ENCODE measurements at places on chromosomes 4 and X.
A peak's percentile ranks its signal among the peaks of the same experiment; 100 is the strongest.

DNA sequence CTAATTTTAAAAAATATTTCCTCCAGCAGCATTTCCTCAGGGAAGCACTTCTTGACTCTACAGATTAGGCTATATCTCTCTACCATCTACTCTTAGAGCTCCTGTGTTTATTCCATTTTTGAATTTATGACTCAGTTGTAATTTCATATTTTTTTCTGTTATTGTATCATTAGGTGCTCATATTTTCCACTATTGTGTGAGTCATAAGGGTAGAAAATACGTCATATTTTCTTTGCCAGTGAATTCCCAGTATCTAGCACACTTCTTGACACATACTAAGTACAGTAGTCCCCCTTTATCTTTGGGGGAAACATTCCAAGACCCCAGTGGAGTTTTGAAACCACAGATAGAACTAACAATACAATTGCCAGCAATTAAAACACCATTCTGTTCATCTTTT is 431.2 kb downstream of the GASK1B start:
- DNase-seq, result no peak

- DNase-seq, result peak; percentile 8
Observed at GRCh38 chr4:148207068-148207467, 235.1 kb downstream of the NR3C2 start.

DNA sequence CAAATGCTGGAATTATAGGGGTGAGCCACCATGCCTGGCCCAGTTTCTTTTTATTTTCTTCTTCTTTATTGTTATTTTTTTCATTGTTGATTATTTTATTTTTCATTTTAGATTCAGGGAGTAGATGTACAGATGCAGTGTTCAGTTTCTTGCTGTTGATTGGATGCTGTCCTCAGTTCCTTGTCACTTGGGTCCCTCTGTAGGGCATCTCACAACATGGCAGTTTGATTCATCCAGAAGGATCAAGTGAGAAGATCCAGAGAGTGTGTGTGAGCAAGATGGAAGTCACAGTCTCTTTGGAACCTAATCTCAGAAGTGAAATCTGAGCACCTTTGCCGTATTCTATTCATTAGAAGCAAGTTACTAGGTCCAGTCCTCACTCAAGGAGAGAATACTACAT is 20.9 kb downstream of the HMGB3 start:
- DNase-seq, result no peak

- DNase-seq, result no peak
Observed at GRCh38 chr4:165709516-165709915, 163.5 kb upstream of the TLL1 start.

- DNase-seq, result no peak
Observed at GRCh38 chr4:122635205-122635604, 14.3 kb upstream of the IL21 start.

- peak; percentile 48 for DNase-seq
Observed at GRCh38 chr4:51830156-51830720, 12.7 kb upstream of the DCUN1D4 start.

- no peak for DNase-seq
Observed at GRCh38 chrX:134780908-134781307, 122.6 kb upstream of the PLAC1 start.

DNA sequence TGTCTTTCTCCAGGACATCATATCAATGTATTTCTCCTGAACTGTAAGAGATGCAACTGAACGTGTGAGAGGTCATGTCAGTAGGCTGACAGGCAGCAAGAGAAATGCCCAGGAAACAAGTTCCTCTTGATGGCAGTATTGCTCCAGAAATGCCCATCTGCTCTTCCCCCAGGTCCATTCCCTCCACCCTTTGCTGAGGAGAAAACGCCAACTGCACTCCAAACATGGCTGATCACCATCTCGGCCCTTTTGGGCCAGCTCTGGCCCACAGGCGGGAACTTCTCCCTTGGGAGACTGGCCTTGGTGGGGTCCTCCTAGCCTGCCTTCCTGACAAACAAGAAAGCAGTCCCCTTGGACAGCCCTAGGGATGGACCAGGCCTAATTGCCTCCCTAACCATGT is 276.5 kb upstream of the AGTR2 start:
- peak; percentile 64 for DNase-seq

DNA sequence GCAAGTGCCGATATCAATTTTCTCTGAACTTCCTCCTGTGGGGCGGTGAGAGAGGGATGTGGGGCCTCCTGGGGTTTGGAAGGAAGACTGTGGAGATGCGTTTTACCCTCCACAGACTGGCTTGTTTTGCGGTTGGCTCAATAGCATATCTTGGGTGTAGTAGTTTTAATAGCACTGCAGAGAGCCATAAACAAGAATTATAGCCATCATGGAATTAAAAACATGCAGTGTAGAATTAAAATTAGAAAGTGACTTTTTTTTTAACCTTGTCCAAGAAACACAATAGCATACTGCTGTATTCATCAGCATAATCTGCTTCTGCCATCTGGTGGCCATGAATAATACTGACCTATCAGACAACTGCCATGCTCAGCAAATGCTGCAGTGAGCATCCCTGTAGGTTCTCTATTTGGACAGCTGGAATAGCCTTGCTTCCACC is 47.3 kb upstream of the SCML1 start:
- DNase-seq, result peak; percentile 69

- peak; percentile 30 for DNase-seq
Observed at GRCh38 chrX:31038575-31039326, 33.1 kb downstream of the FTHL17 start.

- DNase-seq, result no peak
Observed at GRCh38 chr4:20086067-20086798, 165.5 kb upstream of the SLIT2 start.

GRCh38 chr4:94550352-94550751 is 98.6 kb downstream of the PDLIM5 start:
- no peak for DNase-seq

DNA sequence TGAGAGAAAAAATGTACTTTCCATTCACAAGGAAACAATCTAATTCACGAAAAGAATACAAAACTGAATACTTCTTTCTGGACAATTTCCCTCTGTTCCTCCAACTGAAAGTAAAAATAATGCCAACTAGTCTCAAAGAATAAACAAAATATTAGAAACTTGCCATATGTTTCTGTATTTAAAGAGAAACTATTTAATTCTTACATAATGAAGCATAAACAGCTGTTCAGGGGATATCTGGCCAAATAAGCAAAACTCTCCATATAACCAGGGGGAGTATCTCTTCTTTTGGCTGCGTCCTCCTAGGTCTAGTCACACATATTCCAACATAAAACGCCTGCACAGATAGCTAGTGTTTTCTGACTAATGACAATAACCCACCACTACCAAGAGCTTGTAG is 805 bp downstream of the GATB start:
- no peak for DNase-seq

DNA sequence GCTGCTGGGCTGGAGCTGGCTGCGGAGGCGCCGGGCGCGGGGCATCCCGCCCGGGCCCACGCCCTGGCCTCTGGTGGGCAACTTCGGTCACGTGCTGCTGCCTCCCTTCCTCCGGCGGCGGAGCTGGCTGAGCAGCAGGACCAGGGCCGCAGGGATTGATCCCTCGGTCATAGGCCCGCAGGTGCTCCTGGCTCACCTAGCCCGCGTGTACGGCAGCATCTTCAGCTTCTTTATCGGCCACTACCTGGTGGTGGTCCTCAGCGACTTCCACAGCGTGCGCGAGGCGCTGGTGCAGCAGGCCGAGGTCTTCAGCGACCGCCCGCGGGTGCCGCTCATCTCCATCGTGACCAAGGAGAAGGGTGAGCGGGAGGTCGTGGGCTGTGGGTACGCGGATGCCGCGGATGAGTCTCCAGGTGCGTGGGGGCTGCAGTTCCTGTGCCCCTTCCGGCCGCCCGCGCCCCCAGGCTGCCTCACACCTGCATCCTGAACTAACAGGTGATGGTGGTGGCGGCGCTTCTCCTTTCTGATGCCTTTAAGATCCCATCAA is 499 bp downstream of the CYP2U1 start:
- DNase-seq, result peak; percentile 8

GRCh38 chr4:155187989-155188388 is 20.4 kb upstream of the NPY2R start:
- DNase-seq, result no peak

- peak; percentile 98 for DNase-seq
Observed at GRCh38 chrX:53186351-53186750, 38.7 kb downstream of the KDM5C start.

- DNase-seq, result peak; percentile 35
Observed at GRCh38 chr4:82381661-82382296, 8.0 kb upstream of the HNRNPD start.

GRCh38 chr4:102343964-102344519 is 1.2 kb downstream of the SLC39A8 start:
- DNase-seq, result no peak

- no peak for DNase-seq
Observed at GRCh38 chrX:66020631-66021334, 19.1 kb downstream of the VSIG4 start.

DNA sequence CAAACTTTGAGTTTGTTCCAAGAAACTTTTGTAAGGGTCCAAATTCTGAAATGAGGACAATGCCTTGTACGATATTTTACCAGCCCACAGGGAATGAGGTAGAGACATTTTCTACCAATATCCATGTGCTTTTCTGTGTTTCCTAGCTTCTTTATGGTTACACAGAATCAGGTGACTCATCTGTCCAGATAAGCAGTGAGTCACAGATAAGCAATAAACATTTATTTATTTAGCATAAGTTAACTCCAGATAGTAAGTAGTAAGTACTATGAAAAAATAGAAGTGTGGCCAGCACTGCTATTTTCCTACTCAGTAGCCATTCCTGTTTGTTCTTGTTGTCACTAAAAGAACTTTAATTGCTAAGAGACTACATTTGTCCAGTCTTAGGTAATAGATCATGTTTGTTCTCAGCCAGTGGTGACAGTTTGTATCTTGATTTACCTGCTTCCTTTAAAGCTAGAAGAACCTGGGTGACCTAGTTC is 7.4 kb downstream of the AFF1 start:
- peak; percentile 36 for DNase-seq

DNA sequence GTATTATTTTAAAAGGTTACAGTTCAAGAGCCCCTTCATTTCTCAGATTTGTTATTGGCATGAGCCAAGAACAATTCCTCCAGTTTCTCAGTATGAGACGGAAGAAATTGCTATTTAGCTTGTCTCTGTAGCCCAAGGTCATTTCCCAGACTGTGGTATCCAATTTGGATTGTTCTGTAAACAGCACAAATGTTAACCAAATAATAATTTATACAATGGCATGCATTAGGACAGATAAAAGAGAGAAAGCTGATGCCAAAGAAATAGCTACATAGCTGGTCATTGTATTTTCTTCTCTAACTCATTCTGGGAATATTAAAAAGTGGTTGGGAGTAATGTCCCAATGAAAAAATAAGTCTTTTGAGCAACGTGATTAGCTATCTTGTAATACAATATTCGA is 134.6 kb upstream of the NPY2R start:
- DNase-seq, result no peak

DNA sequence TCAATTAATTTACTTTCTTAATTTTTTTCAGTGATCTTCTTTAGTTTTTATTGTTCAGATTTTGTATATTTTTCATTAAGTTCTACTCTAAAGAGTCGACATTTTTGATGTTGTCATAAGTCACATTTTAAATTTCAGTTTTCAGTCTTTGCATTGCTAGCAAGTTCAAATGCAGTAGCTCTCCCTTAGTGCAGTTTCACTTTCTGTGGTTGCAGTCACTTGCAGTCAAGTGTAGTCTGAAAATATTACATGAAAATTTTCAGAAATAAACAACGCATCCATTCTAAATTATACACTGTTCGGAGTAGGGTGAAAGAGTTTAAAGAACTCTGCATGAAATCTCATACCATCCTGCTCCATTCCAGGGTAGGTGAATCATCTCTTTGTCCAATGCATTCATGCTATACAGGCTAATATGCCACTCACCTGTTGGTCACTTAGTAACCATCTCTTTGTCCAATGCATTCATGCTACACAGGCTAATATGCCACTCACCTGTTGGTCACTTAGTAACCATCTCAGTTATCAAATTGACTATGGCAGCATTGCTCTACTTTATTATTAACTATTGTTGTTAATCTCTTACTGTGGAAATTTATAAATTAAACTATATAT is 356.9 kb downstream of the STPG2 start:
- peak; percentile 37 for DNase-seq

DNA sequence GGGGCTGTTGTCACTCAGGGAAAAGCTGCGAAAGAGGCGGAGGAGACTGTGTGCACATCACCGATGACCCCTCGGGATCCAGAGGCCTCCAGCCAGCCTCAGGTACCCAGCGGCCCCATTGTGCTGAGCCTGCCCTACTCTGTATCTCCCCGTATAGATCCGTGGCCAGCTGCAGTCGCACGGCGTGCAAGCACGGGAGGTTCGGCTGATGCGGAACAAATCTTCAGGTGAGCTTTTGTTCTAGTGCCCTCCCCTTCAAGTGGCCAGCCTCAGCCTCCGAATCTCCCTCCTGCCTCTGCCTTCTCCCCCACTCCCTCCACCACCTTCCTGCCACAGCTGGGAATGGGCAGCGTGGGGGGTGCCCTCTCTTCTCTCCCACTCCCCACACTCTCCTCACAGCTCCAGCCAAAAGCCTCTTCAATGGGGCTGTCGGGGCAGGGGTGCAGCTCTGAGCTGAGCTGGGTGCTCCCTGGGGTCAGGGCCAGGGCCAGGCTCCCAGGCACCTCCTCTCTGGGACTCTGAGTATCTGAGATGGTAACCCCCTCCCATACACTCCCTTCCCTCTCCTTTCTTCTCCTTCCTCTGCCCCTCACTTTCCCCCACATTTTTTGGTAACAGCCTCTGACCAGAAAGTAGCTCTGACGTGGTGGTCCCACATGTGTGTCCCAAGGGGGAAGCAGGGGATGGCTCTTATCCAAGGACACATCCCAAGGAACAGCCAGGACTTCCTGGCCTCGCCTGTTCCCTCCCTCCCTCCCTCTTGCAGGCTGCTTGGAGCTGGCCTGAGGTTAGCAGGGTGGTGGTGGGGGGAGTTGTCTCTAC is 20.4 kb upstream of the UBA1 start:
- no peak for DNase-seq

- no peak for DNase-seq
Observed at GRCh38 chr4:169840554-169840953, 82.8 kb upstream of the HPF1 start.

- DNase-seq, result no peak
Observed at GRCh38 chrX:110915570-110915969, 120.0 kb upstream of the CHRDL1 start.

DNA sequence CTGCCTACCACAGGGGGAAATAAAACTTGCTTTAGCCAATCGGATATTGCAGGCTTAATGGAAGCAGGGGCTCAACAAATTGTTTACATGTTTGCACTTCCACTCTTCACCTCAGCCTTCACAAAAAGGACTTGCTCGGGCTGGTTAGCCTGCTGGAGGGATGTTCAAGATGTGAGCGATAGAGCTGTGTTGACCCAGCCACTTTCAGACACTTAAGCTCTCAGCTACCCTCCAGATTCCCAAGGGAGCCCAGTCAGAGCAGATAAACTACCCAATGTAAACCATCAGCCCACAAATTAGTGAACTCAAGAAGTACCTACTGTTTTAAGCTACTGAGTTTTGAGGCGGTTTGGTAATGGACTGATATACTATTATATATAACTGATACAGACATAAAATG is 508.4 kb upstream of the FTHL17 start:
- peak; percentile 13 for DNase-seq

GRCh38 chr4:134421734-134422133 is 220.1 kb upstream of the PABPC4L start:
- DNase-seq, result no peak

Data from kidney tubule cell (primary cell).